ENCODE measurements at places on chromosomes 6 and 20.

GRCh38 chr6:42106112-42107023, 36.1 kb downstream of the C6orf132 start:
- DNase-seq, result no peak

DNA sequence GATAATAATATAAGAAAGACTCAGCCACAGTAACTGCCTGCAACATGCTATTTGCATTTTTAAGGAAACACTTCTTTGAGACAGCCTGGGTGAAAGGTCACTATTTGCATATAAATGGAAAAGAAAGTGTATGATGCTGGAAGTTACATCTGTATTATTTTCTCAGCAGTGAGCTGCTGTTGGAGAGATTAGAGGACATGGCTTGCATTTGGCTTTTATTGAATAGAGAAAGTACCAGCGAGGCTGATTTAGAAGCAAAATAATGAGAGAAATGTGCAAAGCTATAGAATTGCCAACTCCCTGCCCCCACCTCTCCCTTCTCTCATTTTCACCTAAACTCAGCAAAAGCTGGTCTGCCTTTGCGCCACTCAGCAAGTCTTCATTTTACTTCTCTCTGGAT, 12.7 kb downstream of the MYT1 start:
- no peak for DNase-seq

GRCh38 chr6:72386324-72386723, 235.5 kb upstream of the KCNQ5 start:
- DNase-seq, result no peak

DNA sequence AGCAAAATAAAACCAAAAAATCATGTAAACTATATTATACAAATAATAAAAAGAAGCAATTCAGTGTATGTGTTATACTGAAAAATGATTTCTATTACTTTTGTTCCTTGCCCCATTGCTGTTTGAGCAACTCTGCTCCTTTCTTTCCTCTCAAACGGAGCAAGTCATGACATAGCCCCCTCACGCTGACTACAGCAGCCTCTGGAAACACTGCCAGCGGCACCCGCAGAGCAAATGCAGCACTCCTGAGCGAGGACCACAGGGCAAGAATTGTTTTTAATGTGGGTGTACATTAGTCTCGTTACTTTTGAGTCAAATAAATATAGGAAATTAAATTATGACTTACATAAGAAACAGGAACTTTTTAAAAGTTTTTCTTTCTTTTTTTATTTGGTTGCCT, 350.1 kb upstream of the HSF2 start:
- DNase-seq, result no peak

- no peak for DNase-seq
These were observed 17.9 kb downstream of the TGM2 start for GRCh38 chr20:38147163-38147562.

- DNase-seq, result no peak
These were observed 41.5 kb downstream of the BEND6 start for GRCh38 chr6:56996401-56996800.

DNA sequence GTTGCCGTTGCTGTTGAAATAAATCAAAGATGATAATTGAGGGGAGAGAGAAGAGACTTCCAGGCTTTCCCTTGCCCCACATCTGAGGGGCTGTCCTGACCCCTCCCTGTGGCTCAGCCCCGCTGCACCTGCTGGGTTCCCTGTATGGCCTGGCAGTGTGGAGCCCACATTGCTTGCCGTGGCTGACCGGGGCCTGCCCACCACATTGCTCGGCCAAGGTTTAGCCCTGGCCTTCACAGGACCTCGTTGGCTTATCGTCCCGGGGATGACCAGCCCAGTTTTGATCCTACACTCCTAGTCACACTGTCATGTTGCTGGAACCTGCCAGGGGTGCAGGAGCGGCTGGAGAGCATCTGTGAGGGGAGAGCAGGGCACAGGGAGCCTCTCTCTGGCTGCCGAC, 102.4 kb downstream of the CDH4 start:
- DNase-seq, result no peak

GRCh38 chr20:58002901-58003300, 225.6 kb downstream of the ANKRD60 start:
- DNase-seq, result no peak

DNA sequence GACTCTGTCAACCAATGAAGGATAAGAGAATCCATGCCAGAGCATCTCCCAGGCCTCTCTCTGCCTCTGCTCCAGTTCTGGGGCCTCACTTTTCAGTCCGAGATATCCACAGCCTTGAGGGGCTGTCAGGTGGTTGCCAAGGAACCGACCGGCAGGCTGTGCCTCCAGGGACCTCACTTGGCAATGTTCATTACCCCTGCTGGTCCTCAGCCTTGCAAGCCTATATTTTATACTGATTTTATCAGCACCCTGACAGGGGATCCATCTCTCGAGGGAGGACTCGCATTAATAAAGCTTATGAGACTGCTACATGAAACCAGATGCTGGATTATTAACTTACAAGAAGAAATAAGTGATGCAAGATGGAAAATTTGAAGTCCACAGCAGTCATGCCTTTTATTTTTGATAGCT, 39.9 kb downstream of the TMC2 start:
- DNase-seq, result no peak

GRCh38 chr6:22884456-22884855, 315.1 kb downstream of the HDGFL1 start:
- DNase-seq, result no peak

GRCh38 chr20:48818481-48818987, 9.3 kb downstream of the PREX1 start:
- no peak for DNase-seq

- DNase-seq, result no peak
These were observed 54.6 kb downstream of the FYN start for GRCh38 chr6:111818539-111819226.

GRCh38 chr6:146598772-146599405, at the start of gene ADGB:
TSS of gene ADGB (plus strand) at chr6:146598972. CDS start at chr6:146599041, 69 bp downstream.
- DNase-seq, result peak; percentile 6

DNA sequence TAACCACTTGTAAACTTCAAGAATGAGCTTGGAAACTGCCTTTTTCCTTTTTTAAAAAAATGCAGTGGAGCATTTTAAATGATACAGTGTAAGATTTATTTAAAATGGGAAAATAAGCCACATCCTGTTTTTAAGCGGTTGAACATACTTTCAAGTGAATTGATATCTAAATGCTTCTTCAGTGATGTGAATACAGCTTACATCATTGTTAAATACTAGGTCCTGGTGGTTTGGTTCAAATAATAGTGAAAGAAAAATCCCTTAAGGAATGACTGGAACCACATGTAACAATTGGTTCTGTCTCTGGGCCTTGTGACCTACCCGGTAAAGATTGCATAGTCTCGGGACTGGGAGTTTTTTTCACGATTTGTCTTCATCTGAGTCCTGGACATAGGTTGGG, 44.2 kb downstream of the BMP6 start:
- DNase-seq, result no peak

DNA sequence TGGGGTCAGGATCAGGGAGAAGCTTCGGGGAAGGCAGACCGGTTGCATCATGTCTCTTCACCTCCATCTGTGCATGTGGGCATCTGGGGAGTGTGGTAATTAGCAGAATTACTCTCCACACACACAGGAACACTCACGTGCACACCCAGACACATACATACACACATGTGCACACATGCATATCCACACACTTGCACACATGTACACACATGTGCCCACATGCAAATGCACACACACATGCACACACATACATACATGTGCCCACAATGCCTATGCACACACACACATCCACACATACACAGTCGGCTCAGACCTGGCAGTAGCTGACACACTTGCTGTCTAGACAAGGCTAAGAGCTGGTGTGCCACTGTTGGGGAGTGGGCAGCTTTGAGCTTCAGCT, 212.3 kb upstream of the PMEPA1 start:
- DNase-seq, result no peak

GRCh38 chr6:93886416-93886815, 467.1 kb upstream of the EPHA7 start:
- no peak for DNase-seq

- no peak for DNase-seq
These were observed 6.4 kb upstream of the COL9A1 start for GRCh38 chr6:70309243-70309642.

DNA sequence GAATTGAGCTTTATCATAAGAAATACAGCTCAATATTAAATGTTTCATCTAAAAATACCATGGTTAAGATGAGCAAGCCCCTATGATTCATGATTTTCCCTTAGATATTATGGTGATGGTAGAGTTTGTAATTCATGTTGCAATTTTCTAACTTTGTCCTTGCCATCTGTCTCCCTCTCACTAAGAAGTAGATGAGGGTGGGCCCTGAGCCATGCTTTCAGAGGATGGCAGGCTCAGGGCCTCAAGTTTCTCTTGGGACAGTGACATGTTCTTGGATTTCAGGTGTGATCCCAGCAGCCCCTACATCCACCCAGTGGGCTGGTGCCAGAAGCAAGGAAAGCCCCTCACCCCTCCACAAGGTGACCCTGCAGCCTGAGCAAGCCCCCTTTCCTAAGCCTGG, 25.6 kb downstream of the L3MBTL1 start:
- no peak for DNase-seq

GRCh38 chr20:3173610-3174441, 477 bp upstream of the LZTS3 start:
- no peak for DNase-seq

DNA sequence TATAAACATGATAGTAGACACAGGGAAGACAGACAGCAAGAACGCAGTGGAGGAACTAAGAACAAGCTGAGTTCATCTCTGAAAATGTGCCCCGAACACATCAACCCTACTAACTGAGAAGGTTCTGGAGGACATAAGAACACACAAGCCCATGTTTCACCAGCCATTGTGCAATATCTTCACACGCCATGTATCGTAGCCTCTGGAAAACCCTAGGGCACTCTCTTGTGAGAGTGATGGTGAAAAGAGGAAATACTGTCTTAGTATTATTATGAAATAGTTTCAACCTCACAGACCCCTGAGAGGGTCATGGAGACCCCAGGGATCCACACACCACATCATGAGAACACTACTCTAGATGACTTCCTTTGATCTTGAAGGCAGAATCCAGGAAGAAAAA, 26.1 kb upstream of the FOXF2 start:
- no peak for DNase-seq

DNA sequence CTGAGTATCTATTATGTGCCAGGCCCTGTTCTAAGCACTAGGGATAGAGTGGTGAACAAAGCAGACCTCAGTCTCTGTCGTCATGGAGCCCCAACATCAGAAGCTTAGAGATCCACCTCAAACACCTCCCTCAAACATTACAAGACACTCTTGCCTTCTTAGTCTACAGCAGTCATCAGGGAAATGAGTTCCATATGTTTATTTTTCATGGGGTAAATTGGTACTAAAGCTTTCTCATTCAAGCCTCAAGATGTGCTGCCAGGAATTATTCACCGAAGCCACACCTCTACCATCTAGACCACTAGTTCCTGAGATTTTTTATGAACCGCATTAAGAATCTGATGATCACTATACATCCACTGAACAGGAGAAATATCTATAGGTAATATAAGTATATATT, 59.0 kb upstream of the TFB1M start:
- DNase-seq, result no peak
